Heart right ventricle (tissue), 16 donors: ENCODE measurements at places on chromosomes 7 and 10.

DNA sequence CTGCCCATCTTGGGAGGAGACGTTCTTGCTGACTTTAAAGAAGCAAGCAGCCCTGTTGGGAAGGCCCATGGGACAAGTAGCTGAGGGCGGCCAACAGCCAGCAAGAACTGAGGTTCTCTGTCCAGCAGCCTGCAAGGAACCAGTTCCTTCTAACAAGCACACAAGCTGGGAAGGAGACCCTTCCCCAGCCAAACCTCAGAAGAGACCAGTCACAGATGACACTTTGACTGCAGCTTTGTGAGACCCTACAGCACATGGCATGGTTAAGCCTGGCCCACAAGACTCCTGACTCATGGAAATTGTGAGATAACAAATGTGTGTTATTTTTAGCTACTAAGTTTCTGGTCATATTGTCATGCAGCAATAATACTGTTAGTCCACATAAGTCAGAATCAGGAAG is 99.9 kb downstream of the PRLHR start:
- DNase-seq, result no peak

DNA sequence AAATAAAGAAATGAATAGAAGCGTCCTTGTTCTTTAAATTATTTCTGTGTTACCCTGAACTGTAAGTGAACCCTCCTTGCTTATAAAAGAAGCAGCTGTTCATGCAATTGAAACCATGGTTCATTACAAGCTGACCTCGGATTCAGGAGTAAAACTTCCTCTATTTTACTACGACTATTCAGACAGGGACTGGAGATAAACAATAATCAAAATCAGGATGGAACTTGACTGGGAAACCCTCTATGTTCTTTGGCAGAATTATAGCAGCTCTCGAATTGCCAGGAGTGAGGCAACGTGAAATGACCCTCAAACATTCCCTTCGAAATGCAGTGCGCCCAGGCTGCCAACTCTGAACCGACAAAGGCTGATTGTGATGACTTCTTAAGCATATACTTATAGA is 172.1 kb downstream of the CYP26A1 start:
- no peak for DNase-seq

- no peak for DNase-seq
Measured at GRCh38 chr10:48614481-48615390, 9.9 kb upstream of the ARHGAP22 start.

- DNase-seq, result no peak
Measured at GRCh38 chr10:128614802-128615553, 488.8 kb upstream of the MKI67 start.

DNA sequence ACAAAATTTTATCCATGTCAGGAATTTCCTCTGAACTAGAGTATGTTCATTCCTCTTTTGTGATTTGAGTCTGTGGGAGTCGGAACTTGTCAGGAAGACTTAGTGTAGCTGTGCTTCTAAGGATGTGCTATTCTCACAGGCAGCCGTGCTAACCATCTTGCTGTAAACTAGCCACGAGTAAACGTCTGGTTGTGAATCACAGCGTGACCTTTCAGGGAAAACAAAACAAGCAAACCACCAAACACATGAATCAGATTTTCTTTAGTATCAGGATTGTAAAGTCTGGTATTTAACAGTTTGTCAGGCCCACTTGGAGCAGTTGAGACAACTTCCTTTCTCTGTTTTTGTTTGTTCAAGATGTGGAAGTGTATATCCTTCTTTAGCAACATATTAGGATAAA is 32.0 kb downstream of the AUTS2 start:
- DNase-seq, result no peak

- no peak for DNase-seq
Measured at GRCh38 chr10:70068925-70069324, 16.3 kb downstream of the MACROH2A2 start.

DNA sequence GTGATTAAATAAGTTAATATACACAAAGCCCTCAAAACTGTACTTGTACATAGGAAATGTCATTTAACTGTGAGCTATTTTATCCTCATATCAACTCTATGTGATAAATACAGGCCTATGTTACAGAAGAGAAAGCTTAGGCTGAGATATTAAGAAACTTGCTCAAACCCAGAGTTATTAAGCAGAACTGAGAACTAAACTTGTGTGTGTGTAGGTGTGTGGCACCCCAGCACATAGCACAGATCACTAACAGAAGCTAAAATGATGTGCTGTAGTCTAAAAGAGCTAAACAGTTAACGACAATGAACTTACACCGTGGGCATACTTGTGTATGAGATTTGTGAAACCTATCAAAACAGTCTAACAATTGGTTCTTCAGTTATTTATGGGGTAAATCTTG is 34.5 kb downstream of the MTPN start:
- no peak for DNase-seq

- no peak for DNase-seq
Measured at GRCh38 chr7:111320133-111320532, 229.2 kb downstream of the LRRN3 start.

- no peak for DNase-seq
Measured at GRCh38 chr10:57303566-57303965, 942.5 kb upstream of the ZWINT start.

DNA sequence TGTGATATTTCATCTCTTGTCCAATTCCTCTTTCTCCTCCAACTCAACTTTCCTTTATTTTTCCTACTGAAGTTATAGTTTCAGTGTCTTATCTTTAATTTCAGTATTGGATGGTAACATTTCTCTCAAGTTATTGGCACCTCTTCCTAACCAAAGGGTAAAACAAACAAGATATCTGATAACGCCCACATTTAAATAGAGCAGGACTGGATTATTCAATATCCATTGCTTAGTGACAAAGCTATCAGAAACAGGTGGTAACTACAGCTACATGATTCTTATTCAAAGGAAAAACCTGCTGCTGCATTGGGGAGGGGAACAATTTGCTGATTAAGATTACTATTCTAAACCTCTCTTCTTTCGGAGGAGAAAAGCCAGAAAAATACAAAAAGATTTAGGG is 87.8 kb downstream of the TAF3 start:
- no peak for DNase-seq

DNA sequence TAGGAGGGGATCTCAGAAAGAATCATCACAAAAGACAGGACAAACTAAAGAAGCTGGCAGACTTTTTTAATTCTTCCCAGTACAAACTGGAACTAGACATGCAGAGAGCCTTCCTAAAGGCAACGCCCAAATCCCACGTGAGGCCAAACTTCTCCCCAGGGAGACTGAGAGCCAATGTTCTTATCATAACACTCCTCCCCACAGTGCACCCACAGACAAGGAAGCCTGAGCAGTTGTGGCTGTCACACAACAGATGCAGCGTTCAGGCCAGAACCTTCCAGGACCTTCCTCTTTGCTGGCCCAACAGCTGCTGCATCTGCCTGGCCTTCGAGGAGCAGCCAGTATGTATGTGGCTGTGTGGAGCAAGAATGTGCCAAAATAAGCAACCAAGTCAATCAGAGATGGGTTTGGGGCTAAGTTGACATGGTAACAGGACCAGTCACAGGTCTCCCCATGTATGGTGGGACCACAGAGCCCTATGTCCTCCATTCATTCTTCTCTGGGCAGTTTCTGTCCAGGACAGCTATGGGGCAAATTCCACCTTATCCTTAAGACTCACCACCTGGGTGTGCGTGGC is 34.9 kb downstream of the SRPK2 start:
- DNase-seq, result peak; percentile 53

DNA sequence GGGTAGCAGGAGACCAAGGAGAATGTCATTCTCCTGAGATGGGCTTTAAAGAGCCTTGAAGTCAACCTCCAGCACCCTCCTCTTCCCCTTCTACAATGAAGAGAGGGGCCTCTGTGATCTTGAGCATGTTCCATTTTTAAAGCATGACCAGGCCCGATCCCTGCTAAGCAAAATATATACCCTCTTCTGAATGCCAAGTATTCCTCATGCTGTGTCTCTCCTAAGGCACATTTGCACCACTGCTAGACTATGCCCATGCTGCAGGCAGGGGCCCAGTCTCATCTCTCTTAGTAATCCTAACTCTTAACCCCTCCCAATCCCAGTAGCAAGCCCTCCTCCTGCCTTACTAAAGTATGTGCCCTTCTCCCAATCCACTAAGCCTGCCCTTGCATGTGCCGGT is 18.4 kb downstream of the SORBS1 start:
- DNase-seq, result no peak

GRCh38 chr7:76512941-76513816 is 2.8 kb downstream of the UPK3B start:
- DNase-seq, result no peak

GRCh38 chr10:71509444-71509843 is 112.7 kb downstream of the CDH23 start:
- DNase-seq, result no peak

GRCh38 chr7:5827755-5828154 is 46.3 kb upstream of the RNF216 start:
- DNase-seq, result no peak

DNA sequence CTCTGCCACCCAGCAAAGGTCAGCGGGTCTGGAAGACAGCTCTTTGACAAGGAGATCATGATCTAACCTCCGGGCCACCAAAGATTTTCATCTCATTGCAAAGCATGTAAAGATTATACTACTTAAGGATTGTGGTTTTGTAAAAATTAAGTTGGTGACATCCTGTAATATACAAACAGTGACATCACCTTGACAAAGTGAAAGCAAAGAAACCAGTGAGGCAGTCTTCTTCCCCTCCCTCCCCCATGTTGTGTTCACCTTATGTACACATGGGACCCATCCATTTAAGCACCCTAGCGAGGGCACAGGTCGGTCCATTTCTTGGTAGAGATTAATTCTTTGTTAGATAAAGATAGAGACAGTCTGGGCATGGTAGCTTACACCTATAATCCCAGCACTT is 3.9 kb downstream of the MDH2 start:
- no peak for DNase-seq

- no peak for DNase-seq
Measured at GRCh38 chr10:20265146-20265545, 448.9 kb downstream of the PLXDC2 start.

GRCh38 chr7:27420702-27421101 is 178.1 kb downstream of the EVX1 start:
- no peak for DNase-seq

- no peak for DNase-seq
Measured at GRCh38 chr10:49180444-49180860, 7.7 kb downstream of the TMEM273 start.

DNA sequence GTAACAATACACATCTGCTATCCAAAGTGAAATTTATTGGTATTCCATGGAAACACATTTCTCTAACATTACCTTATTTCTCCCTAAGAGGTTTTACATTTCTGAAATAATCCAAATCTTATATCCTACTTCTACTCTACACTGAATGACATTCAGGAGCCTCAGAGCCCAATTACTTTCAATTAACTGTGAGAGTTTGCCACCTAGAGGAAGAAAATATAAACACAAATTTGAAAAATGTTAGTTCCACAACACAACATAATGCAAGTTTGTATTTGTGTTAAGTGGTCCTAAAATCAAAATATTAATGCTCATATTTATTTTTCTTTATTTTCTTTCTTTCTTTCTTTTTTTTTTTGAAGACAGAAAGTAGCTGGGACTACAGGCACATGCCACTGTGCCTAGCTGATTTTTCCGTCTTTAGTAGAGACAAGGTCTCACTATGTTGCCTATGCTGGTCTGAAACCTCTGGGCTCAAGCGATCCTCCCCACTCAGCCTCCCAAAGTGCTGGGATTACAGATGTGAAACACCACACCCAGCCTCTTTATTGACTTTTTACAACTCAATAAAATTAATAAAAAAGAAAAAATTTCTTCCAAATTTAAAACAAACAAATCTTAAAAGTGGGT is 46.0 kb downstream of the ATAD1 start:
- DNase-seq, result no peak
